ENCODE measurements at places on chromosomes 5 and 9. TPM values are rescaled to one million over a fixed set of nuclear protein-coding genes. Genes with fewer than 3 reads are reported as not detected.

- H3K27me3 ChIP-seq = no peaks in the 10 kb centered on the region
- peaks cover 11% of the 10 kb centered on the region for H3K4me1 ChIP-seq
- no peak for DNase-seq
- no peak overlapping the region for H3K27ac ChIP-seq
Measured at GRCh38 chr9:91359083-91359482, 2.6 kb downstream of the AUH start.

DNA sequence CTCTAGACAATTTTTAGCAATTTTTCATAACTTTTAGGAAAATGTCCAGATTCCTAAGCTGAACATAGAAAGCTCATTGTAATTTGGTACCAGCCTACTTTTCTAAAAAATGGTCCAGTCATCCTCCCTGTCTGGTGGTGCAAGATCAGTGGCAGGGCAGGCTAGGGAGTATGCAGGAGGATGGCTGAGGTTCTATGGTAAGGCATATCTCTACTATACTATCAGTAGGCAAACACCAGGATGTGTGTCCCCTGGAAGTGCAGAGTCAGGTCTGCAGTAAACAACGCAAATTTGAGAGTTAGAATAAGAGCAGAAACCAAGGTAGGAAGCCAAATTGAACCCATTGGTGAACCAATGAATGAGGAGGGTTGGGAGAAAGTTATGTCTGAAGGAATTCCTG, 22.8 kb upstream of the RFX3 start:
- peaks cover 9% of the 10 kb centered on the region for H3K36me3 ChIP-seq
- no peaks in the 10 kb centered on the region for H3K27me3 ChIP-seq
- DNase-seq = no peak
- no peak overlapping the region for H3K4me3 ChIP-seq
- H3K4me1 ChIP-seq = no peaks in the 10 kb centered on the region
- H3K27ac ChIP-seq = no peak overlapping the region

DNA sequence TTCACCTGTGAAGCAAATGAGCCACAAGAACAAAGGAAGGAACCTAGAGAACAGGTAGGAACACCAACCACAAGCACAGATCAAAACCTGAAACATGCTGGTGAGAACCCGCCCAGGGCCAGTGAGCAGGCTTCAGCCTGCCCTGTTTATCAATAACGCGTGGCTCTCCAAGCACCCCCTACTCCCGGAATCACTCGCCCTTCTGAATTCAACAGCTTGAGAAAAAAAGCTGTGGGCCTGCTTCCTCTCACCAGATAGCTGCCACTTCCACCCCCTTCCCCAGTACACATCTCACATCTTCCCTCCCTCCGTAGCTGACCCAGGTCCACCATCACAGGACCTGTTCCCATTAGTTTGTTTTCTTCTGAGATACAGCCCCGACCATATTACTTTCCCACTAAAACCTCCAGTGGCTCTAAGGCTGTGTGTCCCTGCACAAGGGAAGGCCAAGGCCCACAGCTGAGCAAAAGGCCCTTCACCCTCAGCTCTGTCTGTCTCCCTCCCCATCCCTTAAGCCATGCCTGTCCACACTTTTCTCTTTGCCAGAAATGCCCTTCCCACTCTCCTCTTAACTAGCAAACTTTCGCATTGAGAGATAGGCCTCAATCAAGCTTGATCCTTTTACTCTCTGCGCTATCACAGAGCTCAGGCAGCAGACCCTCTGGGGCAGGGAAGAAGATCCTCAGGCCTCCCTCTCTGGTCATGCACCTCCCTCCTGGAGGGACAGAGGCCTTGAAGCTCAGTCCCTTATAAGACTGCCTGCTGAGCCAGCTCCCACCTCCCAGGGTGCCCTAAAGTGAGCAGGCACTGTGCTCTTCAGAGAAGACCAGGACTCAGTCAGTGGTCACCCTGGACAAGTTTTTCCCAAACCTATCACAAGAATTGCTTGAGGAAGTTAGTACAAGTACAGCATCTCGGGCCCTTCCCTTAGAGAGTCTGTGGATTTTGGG, 30.1 kb downstream of the B4GALT1 start:
- no peak overlapping the region for H3K4me3 ChIP-seq
- H3K27ac ChIP-seq = no peak overlapping the region
- H3K36me3 ChIP-seq = no peaks in the 10 kb centered on the region
- DNase-seq = no peak
- H3K4me1 ChIP-seq = peaks cover 97% of the 10 kb centered on the region
- no peaks in the 10 kb centered on the region for H3K27me3 ChIP-seq

DNA sequence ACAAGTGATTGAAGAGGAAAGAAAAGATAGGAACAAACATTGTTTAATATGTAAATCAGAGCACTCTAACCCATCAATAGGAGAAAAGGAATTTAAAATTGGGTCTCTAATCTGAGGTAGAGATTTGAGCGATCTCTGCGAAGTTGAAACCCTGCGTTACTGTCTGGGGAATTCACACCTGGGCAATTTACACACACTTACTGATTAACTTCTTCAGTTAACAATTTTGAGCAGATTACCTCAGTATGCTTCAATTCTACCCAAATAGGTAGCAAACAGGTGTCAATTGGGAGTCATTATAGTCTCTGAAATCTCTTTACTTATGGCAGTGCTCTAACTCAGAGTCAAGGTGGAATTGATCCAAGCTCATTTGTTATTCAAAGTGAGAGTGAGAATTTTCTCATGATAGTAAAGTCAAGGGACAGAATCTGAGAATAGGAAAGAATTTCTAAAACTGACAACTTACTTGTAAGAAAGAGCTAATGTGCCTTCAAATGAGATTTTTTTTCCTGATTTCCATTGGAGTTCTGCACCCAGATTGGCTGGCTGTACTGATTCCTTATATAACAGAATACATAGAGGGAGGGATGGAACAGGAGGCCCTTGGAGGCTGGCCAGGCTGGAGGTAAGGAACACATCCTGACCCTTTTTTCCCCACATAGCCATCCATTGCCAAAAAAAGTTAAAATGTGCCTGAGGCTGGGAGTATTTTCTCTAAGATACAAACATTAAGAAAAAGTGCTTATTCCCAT, 27.1 kb upstream of the IFNA14 start:
- no peak for DNase-seq
- no peaks in the 10 kb centered on the region for H3K36me3 ChIP-seq
- H3K4me1 ChIP-seq = no peaks in the 10 kb centered on the region
- H3K4me3 ChIP-seq = no peak overlapping the region
- H3K27ac ChIP-seq = no peak overlapping the region

GRCh38 chr5:54993318-54993717, 7.9 kb upstream of the ESM1 start:
- H3K4me1 ChIP-seq = no peaks in the 10 kb centered on the region
- H3K27ac ChIP-seq = no peak overlapping the region
- no peaks in the 10 kb centered on the region for H3K36me3 ChIP-seq

- H3K4me3 ChIP-seq = no peak overlapping the region
- DNase-seq = no peak
- H3K4me1 ChIP-seq = peaks cover 16% of the 10 kb centered on the region
- H3K27ac ChIP-seq = no peak overlapping the region
- no peaks in the 10 kb centered on the region for H3K27me3 ChIP-seq
Measured at GRCh38 chr9:95096381-95096780, 221.1 kb downstream of the FANCC start.

GRCh38 chr5:6909901-6910300, 196.7 kb downstream of the TENT4A start:
- H3K36me3 ChIP-seq = no peaks in the 10 kb centered on the region
- no peak for DNase-seq
- H3K27ac ChIP-seq = no peak overlapping the region
- no peaks in the 10 kb centered on the region for H3K4me1 ChIP-seq

DNA sequence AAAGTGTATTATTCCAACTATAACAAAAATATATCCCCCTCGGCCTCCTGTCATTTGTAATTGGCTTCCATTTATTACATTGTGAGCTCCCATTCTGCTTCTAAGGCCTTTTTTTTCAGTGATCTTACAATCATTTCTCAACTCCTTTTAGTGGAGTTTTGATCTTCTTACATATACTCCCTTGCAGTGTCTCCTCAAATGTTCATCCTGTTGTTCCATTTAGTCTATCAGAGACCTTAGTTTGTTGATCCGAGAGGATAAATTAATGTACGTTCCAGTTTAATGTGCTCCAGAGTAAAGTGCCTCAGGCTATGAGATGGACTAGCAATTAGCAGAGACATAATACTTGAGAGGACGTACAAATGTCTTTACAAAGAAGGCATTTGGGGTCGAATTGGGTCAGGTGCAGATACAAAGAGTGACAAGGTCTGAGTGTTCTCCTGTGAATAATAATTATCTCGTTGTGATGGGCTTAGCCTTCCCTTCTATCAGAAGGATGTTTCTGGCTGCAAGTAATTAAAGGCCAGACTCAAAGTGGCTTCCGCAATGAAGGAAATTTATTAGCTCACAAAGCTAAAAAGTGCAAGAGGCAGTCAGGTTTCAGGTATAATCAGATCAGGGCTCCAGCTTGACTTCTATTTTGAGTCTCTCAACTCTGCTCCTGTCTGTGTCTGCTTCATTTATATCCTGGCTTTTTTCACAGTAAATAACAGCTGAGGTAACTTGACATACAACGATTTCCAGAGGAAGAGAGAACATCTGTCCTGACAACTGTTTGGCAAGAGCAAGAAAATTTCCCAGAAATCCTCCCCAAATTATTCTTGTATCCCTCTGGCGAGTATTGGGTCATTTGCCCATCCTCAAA, 30.1 kb downstream of the ARRDC3 start:
- no peak overlapping the region for H3K4me3 ChIP-seq
- H3K27me3 ChIP-seq = no peaks in the 10 kb centered on the region
- no peak overlapping the region for H3K27ac ChIP-seq
- peaks cover 25% of the 10 kb centered on the region for H3K4me1 ChIP-seq
- H3K36me3 ChIP-seq = no peaks in the 10 kb centered on the region
- no peak for DNase-seq

DNA sequence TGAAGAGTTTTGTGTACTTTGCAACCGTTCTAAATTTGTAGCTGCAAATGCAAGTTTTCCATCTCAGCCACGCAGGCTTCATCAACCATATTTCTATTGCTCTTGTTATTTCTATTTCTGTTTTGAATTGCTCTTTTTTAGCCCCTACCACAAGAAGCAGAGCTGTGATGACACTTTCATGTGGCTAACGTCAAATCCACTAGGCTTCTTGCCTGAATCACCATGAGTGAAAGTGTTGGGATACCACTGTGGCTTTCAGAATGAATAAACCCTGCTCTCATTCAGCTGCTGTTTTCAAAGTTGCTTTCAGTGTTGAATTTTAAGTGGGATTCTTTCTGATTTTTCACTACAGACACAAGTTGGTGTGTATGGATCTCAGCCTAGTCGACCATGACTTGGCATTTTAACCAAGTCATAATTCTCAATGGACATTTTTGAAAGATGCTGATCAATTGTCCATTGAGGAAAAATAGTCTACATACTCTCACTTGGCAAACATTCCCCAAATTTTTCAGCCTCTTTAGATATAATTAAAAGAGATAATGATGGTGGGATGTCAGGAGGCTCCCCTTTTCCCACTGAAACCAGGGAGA, 41.0 kb upstream of the MTAP start:
- DNase-seq = no peak
- no peaks in the 10 kb centered on the region for H3K4me1 ChIP-seq
- H3K27ac ChIP-seq = no peak overlapping the region
- H3K36me3 ChIP-seq = no peaks in the 10 kb centered on the region
- H3K4me3 ChIP-seq = no peak overlapping the region

DNA sequence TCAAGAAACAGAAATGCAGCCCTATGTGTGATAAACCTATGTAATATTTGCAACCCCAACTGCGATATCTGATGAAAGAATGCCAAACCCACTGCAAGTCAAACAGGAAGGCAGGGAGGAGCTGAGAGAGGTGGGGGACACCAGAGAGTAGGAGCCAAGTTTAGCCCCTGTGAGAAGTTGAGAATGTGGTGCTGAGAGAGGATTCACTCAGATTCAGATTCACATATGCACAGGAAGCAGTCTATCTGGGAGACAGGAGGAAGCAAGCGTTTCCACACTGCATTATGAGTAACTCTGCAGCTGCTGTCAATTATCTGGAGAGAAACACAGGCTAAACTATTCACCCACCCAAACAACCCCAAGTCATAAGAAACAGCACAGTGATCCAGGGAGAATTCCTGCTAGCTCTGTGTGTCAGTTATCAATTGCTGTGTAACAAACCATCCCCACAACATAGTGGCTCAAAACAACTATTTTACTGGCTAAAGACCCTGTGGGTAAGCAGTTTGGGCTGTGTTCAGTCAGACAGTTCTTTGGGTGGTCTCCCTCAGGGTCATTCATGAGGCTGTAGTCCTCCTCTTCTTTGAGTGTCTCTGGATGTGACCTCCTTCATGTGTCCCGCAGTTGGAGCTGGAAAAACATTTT, 161.9 kb upstream of the RAI14 start:
- H3K36me3 ChIP-seq = no peaks in the 10 kb centered on the region
- H3K27ac ChIP-seq = no peak overlapping the region
- no peak for DNase-seq
- H3K27me3 ChIP-seq = no peaks in the 10 kb centered on the region
- peaks cover 22% of the 10 kb centered on the region for H3K4me1 ChIP-seq

GRCh38 chr5:1513326-1514026, 10.3 kb downstream of the LPCAT1 start:
- DNase-seq = no peak
- peak overlapping the region; percentile 81 for H3K27ac ChIP-seq
- peaks cover 56% of the 10 kb centered on the region for H3K36me3 ChIP-seq
- no peaks in the 10 kb centered on the region for H3K27me3 ChIP-seq

- no peaks in the 10 kb centered on the region for H3K4me1 ChIP-seq
- H3K36me3 ChIP-seq = no peaks in the 10 kb centered on the region
- H3K27ac ChIP-seq = no peak overlapping the region
- peaks cover 2% of the 10 kb centered on the region for H3K27me3 ChIP-seq
Measured at GRCh38 chr5:80346055-80346454, 26.3 kb downstream of the SPZ1 start.

DNA sequence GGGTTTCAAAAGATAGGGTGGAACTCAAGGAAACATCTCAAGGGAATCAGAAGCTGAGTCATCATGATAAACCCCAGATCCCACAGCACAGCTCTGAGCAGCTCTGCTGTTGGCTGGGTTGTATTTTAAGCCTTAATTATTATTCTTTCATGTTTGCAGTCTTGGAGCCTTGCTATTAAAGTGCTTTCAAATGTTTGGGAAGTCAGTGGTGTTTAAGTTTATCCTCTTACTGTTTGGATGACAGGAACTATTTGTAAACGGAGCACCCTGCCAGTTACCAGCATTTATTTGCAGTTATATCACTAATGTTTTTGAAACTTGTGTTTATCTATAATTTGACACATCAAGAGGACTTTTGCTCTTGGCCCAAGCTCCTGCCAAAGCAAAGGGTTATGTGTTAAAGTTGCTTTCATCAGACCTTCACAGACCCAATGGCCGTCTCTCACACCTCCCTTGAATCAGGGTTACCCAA, 141.1 kb upstream of the SPDL1 start:
- H3K4me3 ChIP-seq = no peak overlapping the region
- no peaks in the 10 kb centered on the region for H3K4me1 ChIP-seq
- no peak overlapping the region for H3K27ac ChIP-seq
- peak; percentile 42 for DNase-seq
- no peaks in the 10 kb centered on the region for H3K27me3 ChIP-seq
- no peaks in the 10 kb centered on the region for H3K36me3 ChIP-seq

NIPSNAP3A gene
- polyA plus RNA-seq = 46.9 TPM

NUTM2G gene
- polyA plus RNA-seq = 1.2 TPM

PCA3 gene
- polyA plus RNA-seq = 0.43 TPM

DNAH5 gene
- polyA plus RNA-seq = 2.3 TPM

KIF4B gene
- 0.24 TPM for polyA plus RNA-seq

OR1Q1 gene
- not detected for polyA plus RNA-seq

ROR2 gene
- polyA plus RNA-seq = 31.6 TPM

All from left lung (tissue), 14 donors.